H54 (cell line): ENCODE measurements at places on chromosomes 1 and 21.

GRCh38 chr21:25402134-25402961 lies 204.9 kb downstream of the MRPL39 start:
- no peak for DNase-seq

DNA sequence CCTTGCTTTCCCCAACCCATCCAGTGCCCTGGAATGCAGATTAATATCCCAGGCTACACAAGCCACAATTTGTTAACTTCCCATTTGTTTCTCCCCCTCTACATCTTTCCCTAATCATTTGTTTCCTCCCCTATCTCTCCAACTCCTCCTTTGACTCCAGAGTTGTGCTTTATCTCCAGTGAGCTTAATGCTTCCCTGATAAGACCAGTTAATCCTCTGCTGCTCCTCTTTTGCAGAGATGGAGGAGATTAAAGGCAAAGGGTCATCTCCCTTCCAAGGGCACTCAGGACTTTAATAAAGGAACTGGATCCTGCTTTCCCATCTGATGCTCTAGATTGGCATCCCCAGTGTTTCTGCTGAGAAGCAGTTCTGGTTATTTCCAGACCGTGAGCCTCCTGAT lies 7.1 kb downstream of the FAM78B start:
- no peak for DNase-seq

DNA sequence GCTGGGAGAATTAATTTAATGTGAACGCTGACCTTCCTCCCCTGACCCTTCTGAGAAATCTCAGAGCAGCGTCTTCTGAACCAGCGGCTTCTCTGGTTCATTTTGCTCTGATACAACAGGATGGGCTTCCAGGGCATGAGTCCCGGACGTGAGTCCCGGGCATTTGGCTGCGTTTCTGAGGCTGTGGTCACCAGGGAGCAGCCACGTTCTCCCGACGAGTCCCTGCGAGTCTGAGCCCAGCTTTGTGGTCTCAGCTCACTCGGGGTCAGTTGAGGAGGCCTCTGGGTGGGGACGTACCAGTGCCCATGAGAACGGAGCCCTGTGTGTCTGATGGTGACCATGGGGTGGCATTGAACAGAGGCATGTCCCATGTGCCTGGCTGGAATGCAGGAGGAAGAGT lies 17.7 kb upstream of the OBSCN start:
- DNase-seq = no peak

DNA sequence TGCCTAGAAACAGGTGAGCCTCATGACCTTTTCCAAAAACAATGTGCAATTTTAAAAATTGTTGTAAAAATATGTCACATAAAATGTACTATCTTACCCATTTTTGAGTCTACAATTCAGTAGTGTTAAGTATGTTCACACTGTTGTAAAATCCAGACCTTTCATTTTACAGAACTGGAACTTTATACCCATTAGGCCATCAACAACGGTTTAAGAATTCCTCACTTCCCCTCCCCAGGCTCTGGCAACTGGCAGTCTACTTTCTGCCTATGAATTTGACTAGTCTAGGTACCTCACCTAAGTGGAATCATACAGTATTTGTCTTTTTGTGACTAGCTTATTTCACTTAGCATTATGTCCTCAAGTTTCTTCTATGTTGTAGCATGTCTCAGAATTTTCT lies 8.6 kb downstream of the CTSE start:
- no peak for DNase-seq

DNA sequence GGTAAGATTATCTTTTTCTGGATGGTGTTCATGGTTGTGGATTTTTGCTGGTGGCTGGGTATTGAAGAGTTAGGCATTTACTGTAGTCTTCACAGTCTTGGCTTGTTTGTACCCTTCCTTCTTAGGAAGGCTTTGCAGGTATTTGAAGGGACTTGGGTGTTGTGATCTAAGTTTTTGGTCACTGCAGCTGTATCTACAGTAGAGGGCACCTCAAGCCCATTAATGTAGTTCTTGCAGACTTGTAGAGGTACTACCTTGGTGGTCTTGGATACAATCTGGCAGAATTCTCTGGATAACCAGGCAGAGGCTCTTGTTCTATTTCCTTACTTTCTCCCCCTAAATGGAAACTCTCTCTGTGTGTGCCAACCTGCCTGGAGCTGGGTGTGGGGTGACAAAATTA lies 155.8 kb upstream of the BRINP3 start:
- no peak for DNase-seq

DNA sequence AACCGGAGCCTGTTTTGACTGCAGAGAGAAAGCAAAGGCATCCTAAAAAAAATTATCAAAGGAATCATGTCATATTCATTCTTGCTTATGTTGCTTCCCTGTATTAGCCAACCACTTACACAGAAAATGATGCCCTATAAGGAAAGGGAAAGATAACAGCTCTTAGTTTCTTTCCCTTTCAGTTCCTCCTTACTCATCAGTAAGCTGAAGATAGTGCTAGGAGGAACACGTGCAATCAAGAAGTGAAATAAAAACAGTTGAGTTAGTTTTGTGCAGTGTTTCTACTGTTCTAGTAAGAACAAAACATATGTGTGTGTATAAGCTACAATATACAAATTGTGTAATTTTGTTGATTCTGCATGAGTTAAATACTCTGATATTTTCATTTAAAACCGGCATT lies 45.3 kb upstream of the MTF2 start:
- no peak for DNase-seq

DNA sequence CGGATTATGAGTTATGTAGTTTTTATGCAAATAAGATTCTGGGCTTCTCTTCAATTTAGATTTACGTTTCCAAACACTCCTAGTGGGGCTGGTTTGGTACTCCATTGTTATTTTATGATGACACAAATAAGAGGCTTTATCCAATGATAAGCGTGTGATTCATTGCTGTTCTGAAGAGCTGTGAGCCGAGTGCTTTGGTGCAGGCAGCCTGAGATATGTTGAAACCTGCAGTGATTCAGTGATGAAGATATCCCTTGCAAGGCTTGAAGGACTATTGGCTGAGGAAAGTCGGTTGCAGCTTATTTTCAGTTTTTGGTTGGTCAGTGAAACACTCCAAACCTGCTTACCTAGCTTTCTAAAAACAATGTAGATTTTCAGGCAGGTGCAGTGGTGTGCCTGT lies 112.2 kb downstream of the RYR2 start:
- peak; percentile 14 for DNase-seq

DNA sequence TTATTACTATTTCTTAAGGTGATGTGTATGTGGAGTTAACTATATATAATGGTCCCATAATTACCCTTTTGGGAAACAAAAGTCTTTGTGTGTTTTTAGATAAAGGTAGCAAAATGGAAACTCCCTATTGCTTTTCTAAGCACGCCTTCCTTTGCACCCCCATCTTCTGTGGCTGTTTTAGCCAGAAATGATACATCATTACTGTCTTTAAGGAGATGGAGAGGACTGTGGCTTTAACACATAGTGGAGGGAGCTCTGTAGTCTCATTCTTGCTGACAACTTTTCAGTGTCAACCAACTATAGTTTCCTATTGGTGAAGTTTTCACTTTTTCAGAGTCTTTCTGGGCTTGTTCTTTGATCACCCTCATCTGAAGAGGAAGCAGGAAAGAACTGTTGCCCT lies 1.0 kb downstream of the APOBEC4 start:
- DNase-seq = no peak

DNA sequence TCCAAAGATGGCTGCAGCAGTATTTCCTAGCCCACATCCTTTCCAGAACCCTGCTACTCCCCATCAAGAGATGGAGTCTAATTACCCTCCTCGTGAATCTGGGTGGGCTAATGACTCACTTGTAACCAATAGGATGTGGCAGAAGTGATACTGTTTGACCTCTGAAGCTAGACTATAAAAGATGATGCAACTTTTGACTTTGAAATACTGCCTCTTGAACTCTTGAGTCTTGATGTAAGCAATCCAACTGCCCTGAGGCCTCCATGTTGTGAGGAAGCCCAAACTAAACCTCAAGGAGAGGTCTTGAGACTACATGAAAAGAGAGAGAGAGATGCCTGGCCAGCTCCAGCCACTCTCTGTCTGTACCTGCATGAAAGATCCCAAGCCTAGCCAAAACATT lies 29.5 kb downstream of the LMO4 start:
- DNase-seq = no peak

DNA sequence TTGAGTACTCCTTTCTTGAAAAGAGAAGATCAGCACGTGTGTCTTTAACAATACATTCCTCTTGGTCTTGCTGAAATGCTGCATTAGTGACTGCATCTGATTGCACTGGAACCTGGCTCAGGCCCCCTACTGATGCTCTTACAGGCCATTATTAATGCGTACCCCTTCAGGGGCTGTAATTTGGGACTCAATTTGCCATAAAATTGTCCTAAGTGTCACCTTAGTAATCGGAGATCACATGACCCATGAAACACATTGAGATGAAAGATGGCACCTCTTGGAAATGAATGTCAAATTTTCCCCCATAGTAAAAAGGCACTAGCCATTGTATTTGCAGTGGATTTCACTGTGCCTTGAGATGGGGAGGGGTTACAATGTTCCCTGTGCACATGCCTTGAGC lies 563.3 kb downstream of the KIF26B start:
- no peak for DNase-seq

DNA sequence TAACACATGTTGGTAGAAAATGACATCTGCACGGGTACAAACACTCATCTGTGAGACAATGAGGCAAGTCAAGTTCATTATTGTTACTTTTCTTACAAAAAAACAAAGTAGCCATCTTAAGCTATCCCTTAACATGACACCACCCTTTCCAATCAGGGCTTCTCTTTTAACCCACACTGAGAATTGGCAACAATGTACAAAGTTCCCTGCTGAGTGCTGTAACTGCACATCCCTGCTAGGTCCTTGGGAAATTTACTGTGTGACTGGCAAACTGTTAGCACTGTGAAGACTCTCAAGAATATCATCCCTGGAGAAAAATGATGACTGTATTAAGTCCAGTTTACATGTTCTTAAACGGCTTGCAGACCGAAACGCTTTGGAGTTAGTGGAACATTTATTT lies 185.8 kb upstream of the PLD5 start:
- no peak for DNase-seq

DNA sequence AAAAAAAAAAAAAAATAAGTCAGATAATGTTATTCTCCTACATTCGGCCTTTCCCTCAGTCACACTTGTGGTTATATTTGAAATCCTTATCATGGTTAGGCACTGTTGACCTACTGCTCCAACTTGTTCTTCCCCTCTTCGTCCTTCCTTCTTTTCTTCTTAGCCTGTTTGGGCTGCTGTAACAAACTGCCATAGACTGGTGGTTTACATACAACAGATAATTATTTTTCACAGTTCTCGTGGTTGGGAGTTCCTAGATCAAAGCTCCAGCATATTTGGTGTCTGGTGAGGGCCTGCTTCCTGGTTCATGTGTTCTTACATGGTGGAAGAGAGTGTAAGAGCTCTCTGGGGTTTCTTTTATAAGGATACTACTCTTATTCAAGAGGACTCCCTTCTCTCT lies 73.4 kb downstream of the RABGAP1L start:
- DNase-seq = no peak

GRCh38 chr1:45412899-45413298 lies 72.7 kb upstream of the MUTYH start:
- no peak for DNase-seq

GRCh38 chr21:40931197-40931596 lies 84.2 kb upstream of the DSCAM start:
- DNase-seq = no peak

- DNase-seq = no peak
These were observed 77.0 kb upstream of the DPH5 start for GRCh38 chr1:101102426-101103156.

- DNase-seq = no peak
These were observed 199.8 kb downstream of the ST6GALNAC3 start for GRCh38 chr1:76274302-76274701.

- DNase-seq = no peak
These were observed 9.3 kb upstream of the DCAF6 start for GRCh38 chr1:167927046-167927754.

DNA sequence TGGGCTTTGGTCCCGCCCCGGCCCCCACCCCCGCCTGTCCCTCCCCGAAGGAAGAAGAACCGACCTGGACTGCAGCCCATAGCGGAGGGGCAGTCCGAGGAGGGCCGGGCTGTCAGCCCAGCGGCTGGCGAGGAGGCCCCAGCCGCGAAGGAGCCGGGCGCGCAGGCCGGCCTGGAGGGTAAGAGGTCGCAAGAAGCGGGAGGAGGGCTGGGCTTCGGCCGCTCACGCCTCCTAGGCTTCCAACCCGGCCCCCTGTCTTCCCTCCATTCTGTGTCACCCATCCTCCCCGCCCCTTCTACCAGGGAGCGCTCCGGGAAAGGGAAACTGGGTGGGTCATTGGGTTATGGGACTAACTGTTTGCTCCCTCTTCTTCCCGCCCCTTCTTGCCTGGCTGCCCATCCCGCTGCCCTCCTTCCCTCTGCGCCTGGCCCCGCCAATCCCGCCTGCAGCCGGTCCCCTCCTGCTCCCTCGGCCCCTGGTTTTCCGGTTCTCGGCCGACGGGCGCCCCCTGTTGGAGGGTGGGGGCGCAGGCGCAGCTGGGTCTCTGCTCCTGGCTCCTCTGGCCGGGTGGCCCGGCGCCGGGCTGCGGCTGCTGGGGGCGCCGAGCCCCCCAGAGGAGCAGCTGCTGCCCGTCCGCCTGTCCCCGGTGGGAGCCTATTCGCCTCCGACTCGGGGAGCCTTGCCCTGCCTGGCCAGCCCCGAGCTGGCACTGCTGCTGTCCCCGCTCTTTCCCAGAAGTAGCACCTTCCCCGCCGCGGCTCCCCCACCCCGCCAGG lies 2.4 kb downstream of the RUSC1 start:
- peak; percentile 87 for DNase-seq

GRCh38 chr21:43719748-43720538 lies 1.0 kb downstream of the PDXK start:
- no peak for DNase-seq

GRCh38 chr1:229406798-229407197 lies 27.1 kb downstream of the ACTA1 start:
- DNase-seq = no peak

DNA sequence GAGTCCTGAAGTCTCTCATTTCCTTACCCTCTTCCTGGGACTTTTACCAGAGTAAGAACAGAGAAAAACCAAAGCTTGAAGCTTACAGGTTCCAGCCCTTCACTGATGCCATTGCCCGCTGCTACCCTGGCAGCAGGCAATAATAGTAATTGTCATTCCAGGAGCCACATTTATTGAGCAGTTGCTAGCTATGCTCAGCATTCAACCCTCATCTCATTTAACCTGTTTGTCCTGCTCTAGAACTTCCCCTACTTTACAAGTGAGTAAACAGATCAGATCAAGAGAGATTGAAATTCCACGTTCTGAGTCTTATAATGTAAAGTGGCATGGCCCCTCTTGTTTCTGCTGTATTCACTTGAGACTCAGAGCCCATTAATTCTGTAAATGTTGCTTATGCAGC lies 80.4 kb downstream of the ATP1A1 start:
- no peak for DNase-seq
